ENCODE measurements at places on chromosomes 6 and 20.

- DNase-seq: peak; percentile 86
Measured at GRCh38 chr6:14876778-14877613, 368.9 kb upstream of the JARID2 start.

GRCh38 chr6:328136-328670 lies 35.9 kb downstream of the DUSP22 start:
- peak; percentile 96 for DNase-seq

- DNase-seq: no peak
Measured at GRCh38 chr6:20850686-20851416, 316.6 kb downstream of the CDKAL1 start.

GRCh38 chr6:39037707-39038106 lies 10.9 kb upstream of the GLP1R start:
- DNase-seq: no peak

GRCh38 chr6:162960679-162961457 lies 233.1 kb downstream of the PACRG start:
- DNase-seq: no peak

GRCh38 chr20:23200413-23200812 lies 114.3 kb upstream of the CD93 start:
- no peak for DNase-seq

DNA sequence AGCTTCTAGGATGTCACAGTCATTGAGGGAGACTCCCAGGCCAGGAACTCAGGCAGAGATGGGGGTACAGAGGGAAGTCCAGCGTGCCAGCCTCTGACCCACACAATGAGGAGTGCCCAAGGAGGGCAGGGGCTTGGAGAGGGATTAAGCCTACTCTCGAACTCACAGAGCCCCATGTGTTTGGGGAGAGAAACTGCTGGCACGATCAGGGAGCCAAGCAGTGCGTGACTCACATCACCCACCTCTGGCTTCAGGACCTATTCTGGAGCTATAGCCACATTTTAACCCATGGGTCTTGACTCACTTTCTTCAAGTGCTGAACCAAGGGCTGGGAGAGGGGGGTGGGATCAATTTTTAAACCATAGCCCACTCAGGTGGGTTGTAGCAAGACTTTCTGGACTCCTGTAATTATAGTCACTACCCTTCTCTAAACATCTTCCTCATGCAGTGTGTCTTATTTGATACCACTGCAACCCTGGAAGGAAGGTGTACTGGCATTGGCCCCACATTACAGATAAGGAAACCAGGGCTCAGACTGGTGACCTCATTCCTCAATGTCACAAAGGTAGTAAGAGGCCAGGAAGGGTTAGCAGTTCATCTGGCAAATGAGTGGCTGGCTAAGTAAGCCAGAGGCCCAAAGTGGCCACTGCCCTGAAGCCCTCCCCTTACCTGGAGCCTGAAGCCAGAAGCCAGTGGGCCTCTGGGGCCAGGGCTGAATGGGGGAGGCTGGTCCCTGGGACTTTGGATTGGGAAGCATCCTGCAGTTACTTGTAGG lies 12.0 kb downstream of the FOXP4 start:
- peak; percentile 9 for DNase-seq

GRCh38 chr6:30935018-30935417 lies 3.0 kb upstream of the SFTA2 start:
- no peak for DNase-seq

Measured in GM23248 (cell line).